ENCODE measurements at places on chromosomes 13 and 19.

- DNase-seq, result no peak
These were observed 57.2 kb downstream of the NHLRC3 start for GRCh38 chr13:39095500-39095899.

- DNase-seq, result no peak
These were observed 511.0 kb upstream of the HTR2A start for GRCh38 chr13:47407808-47408207.

GRCh38 chr19:10074153-10074552 lies 12.0 kb upstream of the SHFL start:
- DNase-seq, result no peak

DNA sequence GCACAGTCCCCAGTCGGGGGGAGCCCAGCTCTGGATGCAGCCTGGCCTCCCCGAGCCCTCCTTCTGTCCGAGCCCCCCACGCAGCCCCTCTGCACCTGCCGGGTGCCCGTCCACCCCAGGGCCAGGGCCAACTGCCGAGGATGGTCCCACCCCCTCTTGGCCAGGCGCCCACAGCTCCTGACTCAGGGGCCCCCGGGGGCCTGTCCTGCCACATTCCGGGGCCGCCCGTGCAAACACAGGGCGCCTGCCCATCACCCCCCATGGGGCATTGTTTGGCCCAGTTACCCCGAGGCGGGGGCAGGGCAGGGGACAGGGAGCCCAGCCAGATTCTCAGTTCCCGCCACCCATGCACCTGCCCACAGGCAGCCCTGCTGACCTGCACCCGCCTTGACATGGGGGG lies 5.3 kb upstream of the TCF3 start:
- no peak for DNase-seq

- DNase-seq, result no peak
These were observed 1.4 kb downstream of the FBXO27 start for GRCh38 chr19:39030854-39031367.

Data from tibial artery (tissue), 4 donors.